ENCODE measurements at places on chromosomes 4 and X.

- no peak for DNase-seq
Observed at GRCh38 chrX:35617836-35618235, 180.3 kb upstream of the MAGEB16 start.

DNA sequence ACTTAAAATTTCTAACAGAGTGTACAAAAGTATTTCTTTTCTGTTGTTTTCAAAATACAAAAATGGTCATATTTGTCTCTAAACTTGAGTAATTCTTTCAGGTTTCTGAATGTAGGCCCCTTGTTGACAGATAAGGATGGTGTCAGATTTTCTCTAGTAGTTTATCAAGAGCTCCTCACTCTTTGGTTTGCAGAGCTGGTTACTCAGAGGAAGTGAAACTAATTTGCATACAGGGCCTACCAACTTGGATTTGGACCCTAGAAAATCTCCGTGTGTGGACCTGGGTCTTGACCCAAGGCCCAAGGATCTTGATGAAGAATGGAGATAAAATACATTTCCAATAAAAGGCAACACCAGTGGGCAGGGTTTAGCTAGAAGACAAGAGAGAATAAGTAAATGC, 433 bp upstream of the ADH6 start:
- no peak for DNase-seq

DNA sequence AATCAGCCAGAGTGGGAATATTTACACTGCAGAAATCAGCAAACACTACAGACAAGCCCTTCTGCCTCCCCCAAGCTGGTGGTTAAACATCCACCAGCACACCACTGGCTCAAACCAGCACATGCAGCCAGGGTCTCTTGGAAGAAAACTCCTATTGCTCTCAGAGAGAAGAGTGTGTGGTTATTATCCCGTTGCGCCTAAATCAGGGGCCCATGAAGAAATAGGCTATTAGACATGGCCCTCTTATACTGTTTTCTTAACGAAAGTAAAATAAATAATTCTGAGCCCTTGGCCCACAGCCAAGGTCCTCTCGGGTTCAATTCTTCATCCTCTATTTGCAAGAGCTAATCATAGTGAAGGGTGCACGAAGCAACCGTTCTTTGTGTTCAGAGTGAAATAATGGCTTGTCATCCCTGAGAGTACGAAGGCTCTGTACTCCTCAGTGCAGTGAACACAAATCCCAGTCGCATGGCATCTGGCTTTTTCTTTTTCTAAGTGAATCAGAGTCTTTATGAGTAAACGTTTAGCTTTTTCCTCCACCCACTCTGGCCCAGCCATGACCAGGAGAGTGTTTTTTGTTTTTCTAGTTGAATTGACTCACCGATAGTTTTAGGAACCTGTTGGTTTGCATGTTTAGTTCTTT, 33.4 kb upstream of the RBM47 start:
- no peak for DNase-seq

DNA sequence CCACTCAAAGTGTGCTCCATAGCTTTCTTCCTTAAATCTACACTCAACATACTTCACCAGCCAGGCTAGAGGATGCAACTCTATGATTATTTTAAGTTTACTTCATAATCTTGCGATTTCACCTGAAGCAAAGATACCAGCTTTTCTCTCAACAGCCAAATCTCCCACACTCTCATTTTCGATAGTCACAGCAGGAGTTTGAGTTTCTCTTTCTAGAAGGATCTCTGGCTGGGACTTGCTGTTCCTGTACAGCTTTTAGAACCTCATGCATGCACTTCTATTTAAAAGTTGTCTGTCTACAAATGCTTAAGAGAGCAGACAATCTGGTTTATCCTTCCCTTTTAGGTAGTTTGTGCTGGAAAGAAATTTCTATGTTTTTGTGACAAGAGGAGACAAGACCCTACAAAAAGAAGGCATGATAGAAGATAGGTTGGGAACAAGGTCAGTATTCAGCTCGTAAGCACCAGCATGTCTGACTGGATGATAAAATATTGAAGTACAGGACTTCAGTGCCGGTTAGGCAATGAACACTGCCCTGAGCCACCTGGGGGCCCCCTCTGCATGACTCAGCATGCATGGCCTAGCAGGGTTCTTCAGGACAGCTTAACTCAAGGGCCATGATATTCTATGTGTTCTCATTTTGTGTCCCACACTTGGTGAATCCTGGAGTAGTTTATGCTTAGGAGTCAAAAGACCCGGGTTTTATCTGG, 65.6 kb downstream of the ATXN3L start:
- no peak for DNase-seq

DNA sequence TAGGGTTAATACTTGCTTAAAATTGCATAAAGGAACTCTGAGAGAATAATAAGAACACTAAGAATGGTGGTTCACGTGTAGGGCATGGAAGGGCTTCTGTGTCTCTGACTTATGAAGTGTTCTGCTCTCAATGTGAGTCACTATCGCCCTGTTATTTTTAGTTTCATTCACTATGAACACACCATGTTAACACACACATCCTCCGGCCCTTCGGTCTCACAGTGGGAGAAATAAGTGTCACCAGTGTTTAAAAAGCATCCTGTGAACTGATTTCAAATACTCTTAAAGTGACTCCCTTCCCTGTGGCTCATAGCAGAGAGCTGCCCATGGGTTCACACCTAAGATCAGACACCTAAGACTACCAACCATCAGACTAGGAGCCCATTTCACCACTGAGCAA, 33.8 kb upstream of the FGFBP2 start:
- no peak for DNase-seq

DNA sequence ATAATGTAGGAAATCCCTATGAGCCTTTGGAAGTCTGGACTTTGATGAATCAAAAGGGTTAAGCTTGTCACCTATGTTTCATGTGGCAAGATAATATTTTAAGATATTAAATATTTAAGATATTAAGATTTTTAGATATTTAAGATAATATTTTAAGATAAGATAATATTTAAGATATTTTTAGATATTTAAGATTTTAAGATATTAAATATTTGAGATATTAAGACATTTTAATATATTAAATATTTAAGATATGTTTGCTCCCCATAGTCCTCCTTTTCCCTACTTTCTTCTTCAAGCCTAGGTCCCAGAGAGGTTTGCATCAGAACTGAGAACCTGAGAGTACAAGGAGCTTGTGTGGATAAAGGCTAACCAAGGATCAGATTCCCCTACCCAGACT, 478.4 kb upstream of the IGFBP7 start:
- no peak for DNase-seq

- DNase-seq = no peak
Observed at GRCh38 chrX:49187028-49187394, 838 bp upstream of the PRICKLE3 start.

Data from effector memory CD8-positive, alpha-beta T cell (primary cell).